Fibroblast of skin of left quadriceps (primary cell): ENCODE measurements at places on chromosomes 7 and 10.

DNA sequence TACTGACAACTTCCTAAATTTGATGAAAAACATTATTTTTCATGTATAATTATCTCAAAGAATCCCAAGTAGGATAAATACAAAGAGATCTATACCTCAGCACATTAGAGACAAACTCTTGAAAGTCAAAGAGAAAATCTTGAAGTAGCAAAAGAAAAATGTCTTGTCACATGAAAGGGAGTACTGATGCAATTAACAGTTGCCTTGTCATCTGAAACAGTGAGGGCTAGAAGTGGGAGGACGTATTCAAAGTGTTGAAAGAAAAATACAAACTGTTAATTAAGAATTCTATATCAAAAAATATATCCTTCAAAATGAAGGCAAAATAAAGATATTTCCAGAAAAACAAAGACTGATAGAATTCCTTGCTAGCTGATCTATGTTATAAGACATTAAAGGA lies 35.5 kb upstream of the ARHGAP22 start:
- no peak for DNase-seq

- DNase-seq, result no peak
These were observed 25.6 kb downstream of the PLAC9 start for GRCh38 chr10:80158126-80158525.

GRCh38 chr7:80896906-80897598 lies 21.8 kb downstream of the SEMA3C start:
- no peak for DNase-seq

DNA sequence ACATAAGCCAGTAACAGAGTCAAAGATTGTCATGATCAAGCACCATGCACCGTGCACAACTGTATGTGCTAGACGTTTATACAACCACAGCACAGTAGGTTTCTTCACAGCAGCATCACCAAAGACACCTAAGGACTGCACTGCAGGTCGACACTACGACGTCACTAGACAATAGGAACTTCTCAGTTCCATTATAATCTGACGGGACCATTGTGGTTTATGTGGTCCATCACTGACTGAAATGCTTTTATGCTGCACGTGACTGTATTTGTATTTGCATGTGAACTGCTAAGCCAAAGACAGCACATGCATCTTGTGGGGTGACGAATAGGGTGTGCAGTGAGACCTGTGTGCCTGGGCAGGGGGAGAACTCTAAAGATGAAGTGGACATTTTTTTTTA lies 164.9 kb downstream of the PARD3 start:
- no peak for DNase-seq

- peak; percentile 58 for DNase-seq
These were observed 386.0 kb downstream of the KIF20B start for GRCh38 chr10:90087197-90088023.

- DNase-seq, result no peak
These were observed 232.5 kb upstream of the MDFIC start for GRCh38 chr7:114689406-114689805.

GRCh38 chr7:110071192-110071591 lies 1019.7 kb upstream of the LRRN3 start:
- DNase-seq, result no peak

DNA sequence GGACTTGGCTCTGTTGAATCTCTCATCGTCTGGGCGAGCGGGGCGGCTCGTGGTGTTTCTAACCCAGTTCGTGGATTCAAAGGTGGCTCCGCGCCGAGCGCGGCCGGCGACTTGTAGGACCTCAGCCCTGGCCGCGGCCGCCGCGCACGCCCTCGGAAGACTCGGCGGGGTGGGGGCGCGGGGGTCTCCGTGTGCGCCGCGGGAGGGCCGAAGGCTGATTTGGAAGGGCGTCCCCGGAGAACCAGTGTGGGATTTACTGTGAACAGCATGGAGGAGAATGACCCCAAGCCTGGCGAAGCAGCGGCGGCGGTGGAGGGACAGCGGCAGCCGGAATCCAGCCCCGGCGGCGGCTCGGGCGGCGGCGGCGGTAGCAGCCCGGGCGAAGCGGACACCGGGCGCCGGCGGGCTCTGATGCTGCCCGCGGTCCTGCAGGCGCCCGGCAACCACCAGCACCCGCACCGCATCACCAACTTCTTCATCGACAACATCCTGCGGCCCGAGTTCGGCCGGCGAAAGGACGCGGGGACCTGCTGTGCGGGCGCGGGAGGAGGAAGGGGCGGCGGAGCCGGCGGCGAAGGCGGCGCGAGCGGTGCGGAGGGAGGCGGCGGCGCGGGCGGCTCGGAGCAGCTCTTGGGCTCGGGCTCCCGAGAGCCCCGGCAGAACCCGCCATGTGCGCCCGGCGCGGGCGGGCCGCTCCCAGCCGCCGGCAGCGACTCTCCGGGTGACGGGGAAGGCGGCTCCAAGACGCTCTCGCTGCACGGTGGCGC lies at the start of gene EN2:
Gene EN2, plus strand, starts transcription at position 19 of the 767 bp plus-strand sequence. Its CDS starts 249 bp downstream, at position 268.
- no peak for DNase-seq

DNA sequence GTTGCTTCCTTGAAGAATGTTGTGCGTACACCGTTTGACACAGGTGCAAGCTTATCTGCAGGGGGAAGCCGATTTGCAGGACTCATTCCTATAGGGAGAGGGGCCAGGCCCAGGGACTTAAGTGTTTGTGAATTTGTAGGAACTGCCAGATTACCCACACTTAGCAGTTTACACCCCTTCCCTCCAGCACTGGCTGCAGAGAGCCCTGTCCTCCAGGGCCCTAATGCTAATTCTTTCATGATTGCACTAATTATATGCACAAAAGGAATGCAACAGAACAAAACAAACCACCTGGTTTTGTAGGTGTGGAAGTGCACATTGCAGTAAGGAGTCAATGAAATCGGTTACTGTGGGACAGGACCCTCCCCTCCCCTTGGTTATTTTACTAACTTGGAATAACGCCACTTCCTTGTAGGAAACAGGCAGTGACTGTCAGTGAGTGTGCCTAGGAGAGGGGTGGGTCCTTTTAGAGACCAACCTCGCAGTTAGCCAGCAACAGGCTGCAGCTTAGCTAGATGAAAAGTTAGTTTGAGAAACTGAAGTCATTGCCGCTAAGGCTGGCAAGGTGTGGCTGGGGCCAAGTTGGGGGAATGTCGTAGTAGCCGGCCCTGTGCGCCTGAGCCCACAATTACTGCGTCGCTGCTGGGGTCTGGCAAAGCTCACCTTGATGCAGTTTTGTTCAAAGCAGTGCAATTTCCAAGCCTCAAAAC lies 60.6 kb downstream of the CUX1 start:
- no peak for DNase-seq

- no peak for DNase-seq
These were observed 105.7 kb upstream of the INSIG1 start for GRCh38 chr7:155191901-155192478.

GRCh38 chr7:55405856-55406541 lies 40.9 kb downstream of the LANCL2 start:
- no peak for DNase-seq

DNA sequence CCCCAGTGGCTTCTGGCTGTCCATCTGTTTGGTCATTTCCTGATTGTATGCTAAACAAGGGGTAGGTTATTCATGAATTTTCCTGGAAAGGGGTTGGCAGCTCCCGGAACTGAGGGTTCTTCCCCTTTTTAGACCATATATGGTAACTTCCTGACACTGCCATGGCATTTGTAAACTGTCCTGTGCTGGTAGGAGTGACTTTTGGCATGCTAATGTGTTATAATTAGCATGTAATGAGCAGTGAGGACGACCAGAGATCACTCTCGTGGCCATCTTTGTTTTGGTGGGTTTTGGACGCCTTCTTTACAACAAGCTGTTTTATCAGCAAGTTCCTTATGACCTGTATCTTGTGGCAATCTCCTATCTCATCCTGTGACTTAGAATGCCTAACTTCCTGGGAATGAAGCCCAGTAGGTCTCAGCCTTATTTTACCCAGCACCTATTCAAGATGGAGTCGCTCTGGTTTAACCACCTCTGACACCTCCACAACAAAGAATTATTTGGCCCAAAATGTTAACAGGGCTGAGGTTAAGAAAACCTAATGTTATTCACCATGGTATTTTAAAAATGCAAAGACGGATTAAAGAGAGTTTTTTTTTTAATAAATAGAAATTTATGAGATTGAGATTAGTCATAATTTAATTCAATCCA lies 2.4 kb upstream of the PTN start:
- DNase-seq, result no peak

GRCh38 chr7:17554341-17555015 lies 256.0 kb downstream of the AHR start:
- DNase-seq, result no peak

DNA sequence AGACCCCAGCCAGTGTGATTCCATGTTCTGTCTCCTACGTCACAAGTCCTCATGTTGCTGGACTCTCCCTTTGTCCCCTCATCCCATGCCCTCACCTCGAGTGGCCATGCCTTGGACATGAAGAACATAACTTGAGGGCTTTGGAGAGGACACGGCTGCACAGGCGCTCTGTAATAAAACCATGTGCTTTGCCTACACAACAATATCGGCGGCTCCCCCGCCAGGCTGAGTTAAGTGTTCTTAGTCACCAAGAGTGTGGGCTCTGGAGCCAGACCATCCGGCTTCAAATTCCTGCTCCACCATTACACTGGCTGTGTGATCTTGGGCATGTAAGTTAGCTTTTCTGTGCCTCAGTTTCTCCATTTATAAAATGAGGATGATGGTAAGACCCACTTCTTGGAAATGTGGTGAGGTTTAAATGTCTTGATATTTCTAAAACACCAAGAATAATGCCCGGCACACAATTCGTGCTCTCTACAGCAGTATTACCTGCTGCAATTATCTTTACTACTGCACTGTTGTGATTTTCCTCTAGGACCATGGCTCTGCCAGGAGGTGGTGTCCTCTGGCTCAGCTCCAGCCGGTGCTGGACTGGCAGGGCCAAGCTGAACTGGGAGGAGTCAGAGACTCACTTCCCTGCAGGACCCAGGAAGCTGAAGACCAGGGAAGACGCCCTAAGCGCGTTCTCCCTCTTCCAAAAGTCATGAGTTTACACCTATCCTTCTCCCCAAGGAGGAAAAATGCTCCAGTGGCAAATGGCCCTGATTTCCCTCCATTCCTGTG lies 15.7 kb downstream of the SLIT1 start:
- DNase-seq, result no peak

GRCh38 chr10:22945934-22946673 lies 18.3 kb downstream of the ARMC3 start:
- no peak for DNase-seq

DNA sequence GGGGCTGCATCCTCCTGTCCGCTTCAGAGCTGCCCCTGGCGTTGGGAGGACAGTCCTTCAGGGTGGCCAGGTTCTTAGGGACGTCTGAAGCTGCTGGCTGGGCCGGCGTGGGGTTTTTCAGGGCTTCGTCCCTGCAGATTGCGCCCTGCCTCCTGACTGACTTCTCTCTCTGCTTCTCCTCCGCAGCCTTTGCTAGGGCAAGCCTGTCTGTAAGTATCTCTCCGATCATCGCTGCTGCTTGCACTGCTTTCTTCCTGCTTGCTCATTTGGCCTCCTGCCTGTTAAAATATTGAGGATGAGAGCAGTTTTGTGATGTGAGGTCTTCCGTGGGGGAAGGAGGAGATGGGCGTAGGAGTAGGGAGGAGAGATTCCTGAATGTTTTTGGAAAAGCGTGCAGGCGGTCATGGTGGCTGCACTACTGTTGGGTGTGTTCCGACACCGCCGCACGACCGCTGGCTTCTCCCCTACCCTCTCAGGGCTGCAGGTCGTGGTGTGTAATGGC lies 25.3 kb downstream of the PFKFB3 start:
- DNase-seq, result no peak

- no peak for DNase-seq
These were observed 262.1 kb downstream of the LRMDA start for GRCh38 chr10:75693489-75693888.

GRCh38 chr7:116554911-116555310 lies 30.1 kb downstream of the CAV1 start:
- no peak for DNase-seq

- no peak for DNase-seq
These were observed 1.3 kb downstream of the MOSPD3 start for GRCh38 chr7:100613412-100614175.

DNA sequence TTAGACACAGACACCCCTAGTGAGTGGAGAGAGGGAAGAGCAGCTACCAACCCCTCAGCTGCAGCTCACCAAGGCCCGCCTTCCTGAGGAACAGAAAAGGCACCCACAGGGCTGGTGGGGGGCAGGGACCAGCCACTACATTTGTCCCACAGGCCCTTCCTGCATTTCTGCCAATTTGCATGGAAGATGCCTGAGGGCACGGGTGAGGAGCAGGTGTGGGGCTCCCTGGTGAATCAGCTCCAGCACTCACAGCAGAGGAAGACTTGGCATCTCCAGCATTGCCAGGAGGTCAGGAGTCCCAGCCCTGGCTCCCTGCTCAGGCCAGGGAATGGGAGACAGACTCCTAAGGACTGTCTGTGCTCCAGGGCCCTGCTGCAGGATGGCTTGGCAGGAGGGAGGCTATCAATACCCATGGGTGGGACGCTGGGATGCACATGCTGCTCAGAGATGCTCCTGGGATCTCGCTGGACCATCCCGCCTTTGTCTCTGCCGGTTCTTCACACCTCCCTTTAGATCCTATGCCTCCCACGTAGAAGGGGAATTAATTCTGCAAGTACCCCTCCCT lies 109.7 kb downstream of the SLIT1 start:
- no peak for DNase-seq

GRCh38 chr7:148391591-148391990 lies 199.0 kb upstream of the C7orf33 start:
- no peak for DNase-seq

DNA sequence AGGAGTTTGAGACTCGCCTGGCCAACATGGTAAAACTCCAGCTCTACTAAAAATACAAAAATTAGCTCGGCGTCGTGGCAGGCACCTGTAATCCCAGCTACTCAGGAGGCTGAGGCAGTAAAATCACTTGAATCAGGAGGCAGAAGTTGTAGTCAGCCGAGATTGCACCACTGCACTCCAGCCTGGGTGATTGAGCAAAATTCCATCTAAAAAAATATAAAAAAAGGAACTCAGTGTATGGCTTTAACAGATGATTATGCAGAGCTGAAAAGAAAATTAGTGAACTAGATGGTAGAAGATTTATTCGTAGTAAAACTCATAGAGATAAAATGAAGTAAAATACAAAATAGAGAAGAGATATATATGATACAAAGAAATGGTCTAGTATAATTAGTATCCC lies 12.6 kb upstream of the CNOT4 start:
- no peak for DNase-seq

GRCh38 chr7:35729061-35729783 lies 34.3 kb upstream of the HERPUD2 start:
- DNase-seq, result no peak

- no peak for DNase-seq
These were observed 37.1 kb downstream of the MXI1 start for GRCh38 chr10:110244550-110244949.

DNA sequence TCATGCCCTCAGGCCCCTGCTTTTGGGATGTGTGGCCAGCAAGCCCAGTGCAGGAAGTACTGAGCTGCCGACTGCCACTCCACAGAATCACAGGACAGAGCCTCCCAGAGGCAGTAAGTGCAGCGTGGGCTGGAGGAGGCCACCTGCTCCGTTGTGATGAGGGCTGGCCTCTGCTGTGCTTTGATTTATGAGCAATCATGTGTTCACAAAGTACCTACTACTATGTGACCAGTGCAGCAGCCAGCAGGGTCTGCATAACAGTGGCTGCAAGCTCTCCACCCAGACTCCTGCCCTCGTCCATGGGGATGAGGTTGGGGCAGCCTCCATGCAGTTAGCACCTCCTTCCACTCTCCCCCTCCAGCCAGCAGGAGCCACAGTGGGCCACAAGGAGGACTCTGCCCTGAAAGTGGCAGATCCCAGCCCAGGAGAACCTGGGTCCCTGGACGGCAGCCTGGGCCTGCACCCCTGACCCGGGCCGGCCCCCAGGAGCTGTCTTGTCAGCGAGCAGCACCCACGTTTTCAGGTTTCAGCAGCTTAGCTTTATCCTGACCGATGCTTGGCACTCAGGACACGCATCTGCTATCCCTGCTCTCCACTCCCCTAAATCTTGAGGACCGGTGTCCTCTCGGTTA lies 37.7 kb upstream of the INSIG1 start:
- no peak for DNase-seq
